Stimulated activated CD8-positive, alpha-beta memory T cell treated with anti-CD3 and anti-CD28 coated beads, Interleukin-15, amount 100 ng/mL, for 4 hours (primary cell): ENCODE measurements at places on chromosomes 3 and 15.
A peak's percentile ranks its signal among the peaks of the same experiment; 100 is the strongest.

- DNase-seq = no peak
Measured at GRCh38 chr3:37287776-37288175, 113.4 kb upstream of the LRRFIP2 start.

GRCh38 chr3:131328721-131329120 lies 52.9 kb upstream of the NUDT16 start:
- DNase-seq = no peak

GRCh38 chr3:52710512-52710911 lies 4.6 kb downstream of the SPCS1 start:
- no peak for DNase-seq

GRCh38 chr3:140250010-140250855 lies 315.2 kb downstream of the CLSTN2 start:
- no peak for DNase-seq

DNA sequence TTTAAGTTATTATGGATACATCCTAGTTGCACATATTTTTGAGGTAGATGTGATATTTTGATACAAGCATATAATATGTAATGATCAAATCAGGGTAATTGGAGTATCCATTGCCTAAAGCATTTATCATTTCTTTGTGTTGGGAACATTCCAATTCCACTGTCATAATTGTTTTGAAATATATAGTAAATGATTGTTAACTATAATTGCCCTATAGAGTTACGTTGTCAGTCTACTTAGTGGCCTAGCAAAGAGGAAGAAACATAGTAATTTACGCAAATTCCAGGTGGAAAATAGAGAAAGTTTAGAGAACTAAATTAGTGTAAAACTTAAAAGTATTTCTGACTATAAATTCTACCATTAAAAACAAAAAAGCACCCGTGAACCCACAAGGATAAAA lies 24.9 kb downstream of the NXPE3 start:
- DNase-seq = no peak

- no peak for DNase-seq
Measured at GRCh38 chr15:77181305-77182074, 110.6 kb upstream of the TSPAN3 start.

DNA sequence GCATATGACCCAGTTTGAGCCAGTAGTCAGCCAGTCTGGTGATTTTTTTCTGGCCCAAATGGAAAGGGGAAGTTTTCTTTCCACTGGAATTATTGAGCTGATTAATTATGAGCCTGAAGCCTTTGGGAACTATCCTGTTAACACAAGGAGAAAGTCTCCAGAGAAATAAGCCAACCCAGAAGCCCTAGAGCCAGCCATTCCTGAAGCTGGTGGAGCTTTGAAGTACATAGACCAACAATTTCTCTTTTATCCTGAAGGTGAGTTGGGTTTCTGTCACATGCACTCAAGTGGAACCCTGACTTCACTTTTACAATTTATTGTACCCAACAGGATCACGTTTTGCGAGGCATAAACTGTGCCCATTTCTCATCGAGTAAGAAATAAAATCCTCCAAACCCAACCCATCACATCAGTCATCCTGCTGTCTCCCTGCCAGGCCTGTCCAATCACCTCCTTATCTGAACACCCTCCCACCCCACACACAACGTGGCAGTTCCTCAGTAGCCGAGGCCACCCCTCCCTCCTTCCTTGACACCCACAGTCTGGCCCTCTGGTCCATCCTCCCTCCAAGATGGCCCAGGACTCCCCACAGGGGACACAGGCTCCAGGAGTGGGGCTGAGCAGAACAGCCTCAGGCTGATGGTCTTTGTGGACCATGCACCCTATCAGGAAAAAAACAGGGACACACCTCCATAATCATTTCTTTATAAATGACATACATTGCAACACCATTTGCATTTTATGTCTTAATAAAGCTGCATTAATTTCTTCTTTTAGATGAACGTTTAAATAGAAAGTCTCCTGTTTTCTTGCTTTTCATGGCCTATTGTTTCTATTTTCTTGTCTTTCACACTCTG lies 55.7 kb upstream of the GATA2 start:
- DNase-seq = no peak

DNA sequence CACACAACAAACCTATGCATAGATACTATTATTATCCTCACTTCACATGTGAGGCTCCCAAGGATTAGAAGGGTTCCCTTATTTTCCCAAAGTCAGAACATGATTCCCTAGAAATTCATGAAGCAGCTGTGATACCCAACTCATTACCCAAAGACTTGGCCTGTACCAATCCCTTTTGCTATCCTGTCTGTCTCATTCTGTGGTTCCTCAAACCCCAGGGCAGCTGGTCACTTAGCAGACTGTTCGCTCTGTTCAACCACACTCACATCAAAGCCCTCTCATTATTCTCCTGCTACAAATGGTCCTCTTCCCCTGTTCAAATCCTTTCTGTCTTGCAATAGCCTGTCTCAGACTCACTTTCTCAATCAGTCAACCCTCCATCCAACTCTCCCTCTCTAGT lies 154.3 kb upstream of the TRIM42 start:
- no peak for DNase-seq

DNA sequence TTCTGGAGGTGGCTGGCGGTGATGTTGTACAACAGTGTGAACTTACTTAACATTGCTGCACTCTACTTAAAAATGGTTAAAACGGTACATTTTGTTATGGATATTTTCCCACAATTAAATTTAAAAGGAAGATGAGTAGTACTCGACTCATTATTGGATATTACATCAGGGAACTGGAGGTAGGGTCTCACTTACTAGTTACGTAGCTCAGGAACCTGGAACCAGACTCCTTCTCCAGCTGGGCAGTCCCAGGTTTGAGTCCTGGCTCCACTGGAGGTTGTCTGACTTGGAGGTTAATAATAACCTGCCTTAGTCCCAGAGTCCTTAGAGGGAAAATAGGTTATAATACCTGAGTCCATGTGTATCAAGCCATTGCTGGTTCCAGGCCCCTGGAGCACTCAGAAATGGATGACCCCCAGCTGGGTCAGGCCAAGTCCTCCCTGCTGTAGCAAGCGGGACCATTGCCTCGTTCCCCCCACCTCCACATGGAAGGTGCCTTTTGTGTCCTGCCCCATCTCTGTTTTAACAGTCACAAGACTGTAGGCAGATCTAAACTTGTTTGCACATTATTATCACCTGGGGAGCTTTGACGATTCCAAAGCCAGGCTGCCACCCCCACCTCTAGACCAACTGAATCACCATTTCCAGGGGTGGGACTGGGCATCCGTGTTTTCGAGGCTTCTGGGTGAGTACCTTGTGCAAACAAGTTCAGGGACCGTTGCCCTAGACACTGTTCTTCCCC lies 126.6 kb downstream of the IGF1R start:
- DNase-seq = no peak

DNA sequence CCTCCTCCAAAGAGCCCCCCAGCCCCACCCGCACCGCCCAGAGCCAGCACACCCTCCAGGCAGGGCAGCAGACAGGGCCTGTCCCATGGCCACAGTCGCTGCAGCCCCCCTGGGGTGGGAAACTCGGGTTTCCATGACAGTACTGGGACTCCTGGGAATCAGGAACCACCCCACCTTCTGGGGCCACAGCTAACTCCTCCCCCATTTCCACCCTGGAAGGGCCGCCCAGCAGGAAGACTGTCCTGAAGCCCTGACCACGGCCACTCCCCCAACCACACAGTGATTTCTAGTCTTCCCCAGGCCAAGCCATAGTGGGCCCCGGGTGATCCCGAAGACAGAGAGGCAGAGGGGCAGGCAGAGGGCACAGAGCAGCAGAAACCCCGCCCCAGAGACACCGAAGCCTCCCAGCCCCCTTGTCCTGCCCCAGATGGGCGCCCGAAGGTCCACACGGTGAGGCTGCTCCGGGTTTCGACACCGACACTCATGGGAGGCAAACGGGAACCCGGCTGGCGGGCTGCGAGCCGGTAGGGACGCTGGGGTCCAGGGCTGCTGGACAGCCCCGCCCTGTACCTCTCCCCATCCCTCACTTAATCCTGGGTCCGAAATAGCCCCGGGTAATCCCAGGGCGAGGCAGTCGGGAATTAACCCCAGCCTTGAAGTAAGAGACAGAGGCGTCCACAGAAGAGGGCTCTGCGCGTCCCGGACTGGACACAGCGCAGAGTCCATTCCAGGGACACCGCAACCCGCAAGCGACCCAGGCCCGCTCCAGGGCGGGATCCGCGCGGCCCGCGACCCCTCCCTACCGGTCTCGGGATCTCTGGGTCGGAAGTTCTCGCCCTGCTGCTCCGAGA lies 138.4 kb downstream of the NUP210 start:
- DNase-seq = no peak

GRCh38 chr3:104132566-104133403 lies 1233.9 kb upstream of the ALCAM start:
- no peak for DNase-seq

GRCh38 chr3:187027531-187028278 lies 97.4 kb downstream of the ST6GAL1 start:
- peak; percentile 60 for DNase-seq

DNA sequence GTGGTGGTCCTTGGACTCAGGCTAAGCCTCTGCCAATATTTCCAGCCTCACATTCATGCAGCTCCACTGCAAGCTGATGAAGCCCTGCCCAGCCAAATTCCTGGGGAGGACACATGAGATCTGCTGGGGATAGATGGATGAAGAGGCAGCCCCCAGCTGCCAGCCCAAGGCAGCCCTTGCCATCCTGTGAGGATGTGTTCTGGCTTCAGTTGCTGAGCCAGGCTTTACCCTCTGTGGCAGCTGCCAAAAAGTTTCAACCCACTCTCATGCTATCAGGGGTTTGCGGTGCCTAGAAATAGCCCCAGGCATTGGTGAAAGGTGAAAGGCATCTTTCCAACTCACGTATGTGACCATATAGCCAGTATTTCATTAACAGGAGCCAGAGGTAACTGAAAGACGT lies 37.6 kb downstream of the C2CD4A start:
- no peak for DNase-seq

DNA sequence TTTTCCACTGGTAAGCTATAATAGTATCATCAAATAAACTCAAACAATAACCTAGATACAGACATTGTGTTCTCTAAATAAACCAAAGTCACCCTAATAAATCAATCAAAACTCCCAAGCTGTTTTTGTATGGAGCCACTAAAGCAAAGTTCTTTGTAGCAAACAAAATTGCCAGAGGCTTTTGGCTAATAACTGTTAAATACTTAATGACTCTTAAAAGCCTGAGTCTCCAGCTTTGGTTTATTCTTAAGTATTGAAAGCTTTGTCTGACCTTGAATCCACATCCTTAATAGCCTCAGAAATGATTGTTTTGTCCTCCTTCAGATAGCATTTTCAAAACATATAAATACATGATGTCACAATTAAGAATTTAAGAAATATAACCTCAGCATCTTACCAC lies 725.3 kb downstream of the SI start:
- no peak for DNase-seq

DNA sequence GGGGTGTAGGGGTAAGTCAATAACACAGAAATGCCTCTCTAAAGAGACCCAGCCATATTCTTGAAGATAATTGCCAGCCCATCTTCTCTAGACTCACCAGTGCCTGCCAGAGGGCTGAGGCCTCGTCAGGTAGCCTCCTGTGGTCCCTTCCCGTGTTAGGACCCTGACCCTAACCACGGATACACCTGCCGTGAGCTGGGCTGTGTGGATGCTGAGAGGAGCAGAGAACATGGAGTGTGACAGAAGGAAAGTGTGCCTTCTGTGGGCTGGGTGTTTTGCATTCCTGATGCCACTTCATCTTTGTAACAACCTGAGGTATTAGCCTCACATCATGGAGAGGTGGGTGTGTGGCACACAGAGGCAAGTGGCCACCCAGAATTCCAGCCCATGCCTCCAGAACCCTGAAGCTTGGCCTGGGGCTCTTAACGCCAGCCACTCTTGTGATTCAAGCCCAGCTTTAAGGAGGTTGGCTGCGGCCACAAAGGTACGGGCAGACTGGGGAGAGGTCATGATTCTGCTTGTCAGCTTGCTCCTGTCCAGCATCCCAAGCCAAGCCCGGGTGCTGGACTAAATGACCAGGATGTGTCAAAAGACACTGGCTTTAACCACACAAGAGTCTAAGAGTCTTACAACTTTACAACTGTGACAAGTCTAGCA lies 21.1 kb upstream of the ABTB1 start:
- DNase-seq = no peak

DNA sequence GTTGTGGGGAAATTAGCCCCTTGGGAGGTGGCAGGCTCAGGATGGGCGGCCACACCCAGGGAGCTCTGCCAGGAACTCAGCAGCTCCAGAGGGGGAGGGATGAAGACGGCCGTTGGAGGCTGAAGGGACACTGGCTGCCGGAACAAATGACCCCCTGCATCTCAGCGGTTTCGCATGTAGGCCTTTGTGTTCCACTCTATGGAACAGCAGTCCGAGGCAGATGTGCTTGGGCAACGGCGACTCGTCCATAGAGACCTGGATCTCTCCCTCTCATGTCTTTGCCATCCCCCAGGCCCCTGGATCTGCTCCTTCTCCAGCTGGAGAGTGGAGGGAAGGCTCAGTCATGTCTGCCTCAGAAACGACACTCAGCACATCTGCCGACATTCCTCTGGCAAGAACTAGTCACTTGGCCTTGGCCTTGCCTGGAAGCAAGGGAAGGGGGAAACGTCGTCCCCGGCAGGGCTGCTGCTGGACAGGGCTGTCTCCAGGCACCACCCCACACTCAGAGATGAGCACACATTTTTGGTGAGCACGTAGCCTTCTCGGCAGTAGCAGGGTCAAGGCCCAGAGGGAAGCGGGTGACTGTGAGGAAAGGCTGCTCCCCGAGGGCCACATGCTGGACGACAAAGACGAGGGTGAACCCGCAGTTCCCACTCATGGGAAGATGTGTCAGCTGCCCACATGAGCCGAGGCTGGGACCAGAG lies 83.8 kb downstream of the ASB7 start:
- no peak for DNase-seq

- no peak for DNase-seq
Measured at GRCh38 chr3:167940241-167940640, 155.5 kb downstream of the GOLIM4 start.

DNA sequence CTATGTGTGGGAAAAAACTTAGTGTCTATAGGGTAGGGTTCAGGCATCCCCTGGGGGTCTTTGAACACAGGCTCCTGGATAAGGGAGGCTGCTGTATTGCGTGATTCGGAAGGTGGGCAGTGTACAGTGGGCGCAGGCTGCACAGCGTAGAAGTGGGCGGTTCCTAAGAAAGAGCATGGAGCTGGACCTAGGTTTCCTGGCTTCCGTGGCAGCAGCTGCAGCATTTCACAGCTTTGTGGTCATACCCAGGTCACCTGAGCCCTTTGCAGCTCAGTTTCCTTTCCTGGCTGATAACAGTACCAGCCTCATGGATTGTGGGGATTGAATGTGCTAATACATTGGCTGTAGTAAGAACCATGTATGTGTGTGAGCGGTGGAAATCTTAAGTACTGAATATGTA lies 22.2 kb downstream of the CFAP100 start:
- no peak for DNase-seq

DNA sequence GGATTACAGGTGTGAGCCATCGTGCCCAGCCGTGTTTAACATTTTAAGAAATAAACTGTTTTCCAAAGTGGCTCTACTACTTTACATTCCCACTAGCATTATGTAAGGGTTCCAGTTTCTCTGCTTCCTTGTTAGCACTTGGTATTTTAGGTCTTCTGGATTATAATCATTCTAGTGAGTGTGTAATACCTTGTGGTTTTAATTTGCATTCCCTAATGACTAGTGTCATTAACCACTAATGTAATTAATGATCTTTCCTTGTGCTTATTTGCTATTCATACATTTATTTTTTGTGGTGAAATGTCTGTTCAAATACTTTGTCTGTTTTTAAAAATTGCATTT lies 30.7 kb downstream of the ARIH2 start:
- DNase-seq = no peak
